Iris pigment epithelial cell (primary cell): ENCODE measurements at places on chromosomes 13 and 19.
A peak's percentile ranks its signal among the peaks of the same experiment; 100 is the strongest.

DNA sequence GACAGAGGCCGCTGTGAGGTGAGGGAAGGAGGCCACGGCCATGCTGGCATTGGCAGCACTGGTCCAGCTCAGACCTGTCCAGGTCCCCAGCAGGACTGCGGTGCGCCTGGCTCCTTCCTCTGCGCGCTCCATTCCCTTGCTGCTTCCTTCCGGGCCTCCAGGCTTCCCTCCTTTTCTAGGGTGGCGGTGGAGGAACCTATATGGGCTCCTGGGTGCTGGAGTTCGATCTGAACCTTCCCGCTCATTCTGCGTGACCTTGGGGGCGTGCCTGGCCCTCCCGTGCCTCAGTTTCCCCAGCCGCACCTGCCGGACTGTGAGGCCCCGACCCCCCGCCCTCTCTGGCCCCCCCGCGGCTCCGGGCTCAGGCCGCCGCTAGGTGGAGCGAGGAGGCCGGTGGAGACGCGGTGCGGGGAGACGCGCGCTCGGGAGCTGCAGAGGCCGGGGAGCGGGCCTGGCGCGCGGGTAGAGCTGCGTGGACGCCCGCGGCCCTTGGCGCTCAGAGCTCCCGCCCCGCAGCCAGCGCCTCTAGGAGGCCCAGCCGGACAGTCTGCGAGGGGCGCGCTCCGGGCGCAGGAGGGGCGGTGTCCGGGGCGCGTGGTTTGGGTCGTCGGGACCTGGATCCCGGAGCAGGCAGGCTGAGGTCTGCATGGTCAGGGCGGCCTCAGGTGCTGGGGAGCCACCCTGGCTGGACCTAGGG is 29.9 kb downstream of the EFNA2 start:
- peak; percentile 52 for DNase-seq

DNA sequence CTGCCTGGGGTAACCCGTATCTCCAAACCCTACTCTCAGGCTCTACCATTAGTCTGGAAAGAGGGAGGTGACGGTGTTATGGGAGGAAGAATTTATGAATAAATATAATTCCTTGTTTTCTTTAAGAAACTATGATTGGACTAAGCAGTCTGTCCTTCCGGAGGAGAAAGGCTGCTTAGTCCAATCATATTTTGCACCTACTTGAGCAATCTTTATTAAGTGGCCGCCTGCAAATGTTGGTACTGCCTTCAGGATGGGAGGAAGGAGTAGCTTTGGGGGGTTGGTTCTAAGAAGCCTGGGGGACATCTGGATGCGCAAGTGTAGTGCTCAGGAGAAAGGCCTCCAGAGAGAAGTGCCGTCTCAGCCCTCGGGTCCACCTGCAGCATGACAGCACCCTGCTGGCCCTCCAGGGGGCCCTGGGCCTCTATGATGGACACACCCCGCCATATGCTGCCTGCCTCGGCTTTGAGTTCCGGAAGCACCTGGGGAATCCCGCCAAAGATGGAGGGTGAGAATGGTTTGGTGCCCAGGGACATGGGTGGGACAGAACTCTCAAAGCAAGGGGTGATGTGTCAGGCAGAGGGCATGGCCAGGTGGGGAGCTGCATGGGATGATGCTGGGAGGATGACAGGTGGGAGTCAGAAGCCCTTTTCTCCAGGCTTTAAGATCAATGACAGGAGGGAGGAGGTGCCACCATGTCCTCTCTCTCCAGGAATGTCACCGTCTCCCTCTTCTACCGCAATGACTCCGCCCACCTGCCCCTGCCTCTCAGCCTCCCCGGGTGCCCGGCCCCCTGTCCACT is 4.1 kb downstream of the ACP4 start:
- peak; percentile 31 for DNase-seq

DNA sequence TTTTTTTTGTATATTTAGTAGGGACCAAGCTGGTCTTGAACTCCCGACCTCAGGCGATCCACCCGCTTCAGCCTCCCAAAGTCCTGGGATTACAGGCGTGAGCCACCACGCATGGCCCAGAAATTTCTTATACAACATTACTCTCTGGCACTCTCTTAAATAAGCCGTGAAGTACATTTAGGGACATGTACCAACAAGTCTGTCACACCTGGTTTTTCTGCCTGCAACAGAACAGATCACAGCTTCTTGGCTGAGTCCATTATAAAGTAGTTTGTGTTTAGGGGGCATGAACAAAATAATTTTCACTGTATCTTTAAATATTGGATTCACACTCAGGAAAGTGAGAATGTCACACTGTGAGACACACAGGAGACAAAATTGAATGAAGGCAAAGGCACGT is 1567.3 kb downstream of the SLITRK5 start:
- DNase-seq: no peak

DNA sequence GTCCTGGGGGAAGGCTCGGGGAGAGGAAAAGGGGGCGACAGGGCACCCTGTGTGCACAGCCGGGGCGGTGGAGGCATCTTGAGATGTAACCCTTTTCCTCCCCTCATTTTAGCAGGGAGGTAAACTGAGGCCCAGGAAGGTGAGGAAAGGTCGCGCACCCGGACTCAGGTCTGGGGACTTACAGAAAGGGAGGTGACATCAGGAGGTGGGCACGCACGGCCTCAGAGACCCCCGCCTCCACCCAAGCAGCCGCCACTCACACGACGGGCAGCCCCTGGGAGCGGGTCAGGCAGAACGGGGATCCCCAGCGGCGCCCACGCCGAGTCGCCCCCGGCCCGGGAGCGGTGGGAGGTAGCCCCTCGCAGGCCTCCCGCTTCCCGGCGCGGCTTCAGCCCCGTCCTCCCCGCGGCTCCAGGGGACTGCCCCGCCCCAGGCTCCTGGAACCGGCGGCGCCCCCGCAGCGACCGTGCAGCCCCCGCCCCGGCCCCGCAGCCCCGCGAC is 477 bp downstream of the PIP5K1C start:
- DNase-seq: no peak

DNA sequence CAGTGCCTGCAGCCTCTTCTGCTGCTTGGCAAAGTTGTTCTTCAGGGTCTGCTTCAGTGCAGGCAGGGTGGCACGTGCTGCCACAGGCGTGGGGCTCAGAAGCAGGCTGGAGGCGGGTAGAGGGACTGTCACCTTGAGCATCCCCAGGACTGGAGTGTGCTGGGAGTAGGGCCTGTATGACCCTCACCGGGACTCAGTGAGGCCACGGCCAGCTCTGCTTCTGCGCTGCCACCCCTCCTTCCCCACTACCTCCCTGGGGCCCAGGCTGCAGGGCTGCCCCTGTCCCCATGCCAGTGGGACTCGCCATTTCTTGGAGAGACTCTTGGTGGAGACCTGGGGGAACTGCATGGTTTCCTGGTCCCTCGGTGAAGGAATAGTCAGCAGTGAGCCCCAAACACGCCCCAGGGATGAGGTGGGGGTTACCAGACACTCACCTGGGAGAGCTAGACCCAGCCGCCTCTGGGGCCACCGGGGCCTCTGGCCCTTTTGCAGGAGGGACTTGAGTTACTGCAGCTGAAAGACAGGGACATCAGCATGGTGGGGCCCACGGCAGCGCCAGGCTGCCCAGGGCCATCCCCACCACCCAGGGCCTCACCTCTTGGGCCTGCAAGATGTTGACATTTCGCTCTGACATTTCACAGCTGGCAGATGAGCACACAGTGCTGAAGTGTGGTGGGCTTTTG is 29.9 kb downstream of the TUBA3C start:
- no peak for DNase-seq

- DNase-seq: peak; percentile 50
These were observed 26.2 kb downstream of the OPA3 start for GRCh38 chr19:45558399-45558878.

GRCh38 chr13:29508130-29508875 is 87.2 kb downstream of the SLC7A1 start:
- DNase-seq: peak; percentile 73

GRCh38 chr19:42126574-42126973 is 5.7 kb downstream of the POU2F2 start:
- DNase-seq: no peak

GRCh38 chr13:102911336-102911735 is 65.5 kb downstream of the ERCC5 start:
- no peak for DNase-seq
